ENCODE measurements at places on chromosomes 7 and 10.

GRCh38 chr10:93261089-93261488, 187.4 kb downstream of the CYP26A1 start:
- no peak for DNase-seq

GRCh38 chr7:91771394-91771793, 109.1 kb downstream of the MTERF1 start:
- DNase-seq, result peak; percentile 9

DNA sequence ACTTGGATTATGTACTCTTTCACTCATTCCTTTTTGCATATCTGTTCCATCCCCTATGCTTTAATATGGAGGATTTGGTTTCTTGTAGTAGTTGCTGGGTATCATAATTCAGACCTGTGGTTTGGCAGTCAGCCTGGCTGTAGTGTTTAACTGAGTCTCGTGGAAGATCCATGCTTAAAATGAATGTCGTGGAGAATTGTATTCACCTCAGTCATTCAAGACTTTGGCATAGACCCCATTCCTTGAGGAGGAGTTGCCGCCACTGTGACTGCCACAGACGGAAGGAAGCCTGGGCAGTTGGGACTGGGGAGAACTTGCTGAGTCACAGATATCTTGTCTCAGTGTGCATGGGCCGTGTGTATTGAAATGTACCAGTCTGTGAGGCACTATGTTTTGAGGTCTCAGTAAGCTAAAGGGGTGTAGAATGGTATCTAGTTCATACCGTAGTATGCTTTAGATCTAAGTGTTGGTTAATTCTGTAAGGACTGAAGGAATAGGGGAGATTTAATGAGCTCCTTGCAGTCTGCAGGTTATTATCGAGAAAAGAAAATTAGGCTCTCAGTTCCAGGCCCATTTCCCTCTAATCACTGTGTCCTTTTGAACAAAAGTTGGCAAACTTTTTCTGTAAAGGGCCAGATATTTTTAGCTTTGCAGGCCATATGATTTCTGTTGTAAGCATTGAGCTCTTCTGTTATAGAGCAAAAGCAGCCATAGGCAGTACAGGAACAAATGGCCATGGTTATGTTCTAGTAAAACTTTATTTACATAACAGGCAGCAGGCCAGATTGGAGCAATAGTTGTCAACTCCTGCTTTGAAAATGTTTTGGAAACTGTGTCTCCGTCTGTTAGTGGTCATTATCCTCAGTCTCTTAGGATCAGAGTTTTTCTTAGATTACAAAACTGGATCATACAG, 76.8 kb downstream of the TPST1 start:
- peak; percentile 99 for DNase-seq

DNA sequence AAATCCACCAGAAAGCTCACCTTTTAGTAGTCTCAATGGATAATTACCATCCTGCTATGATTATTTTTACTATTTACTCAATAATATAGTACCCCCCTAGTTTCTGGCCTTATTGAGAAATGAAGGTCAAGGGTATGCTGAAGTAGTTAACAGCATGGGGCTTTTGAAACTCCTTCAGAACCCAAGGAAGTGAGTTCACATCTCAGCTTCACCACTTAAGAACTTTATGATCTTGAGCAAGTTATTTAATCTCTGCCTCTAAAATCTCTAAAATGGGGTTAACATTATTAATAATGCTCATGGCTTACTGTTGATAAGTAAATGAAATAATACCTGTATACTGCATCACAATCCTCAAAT, 5.8 kb downstream of the MTPN start:
- no peak for DNase-seq

- peak; percentile 52 for DNase-seq
Measured at GRCh38 chr10:124388823-124389612, 29.7 kb downstream of the OAT start.

- DNase-seq, result no peak
Measured at GRCh38 chr7:45185864-45186250, 28.3 kb downstream of the RAMP3 start.

- DNase-seq, result peak; percentile 38
Measured at GRCh38 chr10:50604809-50605208, 18.9 kb downstream of the SGMS1 start.

GRCh38 chr7:30923009-30923773, 11.5 kb downstream of the AQP1 start:
- DNase-seq, result no peak

- DNase-seq, result no peak
Measured at GRCh38 chr10:127137391-127137790, 59.0 kb downstream of the INSYN2A start.

DNA sequence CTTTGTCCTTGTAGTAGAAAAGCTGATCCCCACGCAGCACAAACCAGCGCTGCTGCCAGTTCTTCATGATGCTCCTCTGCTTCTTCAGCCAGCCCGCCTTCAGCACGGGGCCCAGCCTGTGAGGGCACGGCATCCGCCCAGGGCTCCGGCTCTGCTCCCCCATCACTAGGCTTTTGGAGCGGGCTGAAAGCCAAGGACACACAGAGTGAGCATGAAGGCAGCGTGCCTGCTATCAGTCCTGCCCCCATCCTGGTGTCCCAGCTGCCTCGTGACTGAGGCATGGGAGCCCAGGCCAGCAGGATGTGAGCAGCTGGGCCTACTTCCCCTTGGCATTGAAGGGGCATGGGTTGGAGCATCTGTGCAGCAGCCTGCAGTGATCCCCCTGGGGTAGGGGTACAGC, 21.9 kb downstream of the ARHGAP22 start:
- DNase-seq, result no peak

DNA sequence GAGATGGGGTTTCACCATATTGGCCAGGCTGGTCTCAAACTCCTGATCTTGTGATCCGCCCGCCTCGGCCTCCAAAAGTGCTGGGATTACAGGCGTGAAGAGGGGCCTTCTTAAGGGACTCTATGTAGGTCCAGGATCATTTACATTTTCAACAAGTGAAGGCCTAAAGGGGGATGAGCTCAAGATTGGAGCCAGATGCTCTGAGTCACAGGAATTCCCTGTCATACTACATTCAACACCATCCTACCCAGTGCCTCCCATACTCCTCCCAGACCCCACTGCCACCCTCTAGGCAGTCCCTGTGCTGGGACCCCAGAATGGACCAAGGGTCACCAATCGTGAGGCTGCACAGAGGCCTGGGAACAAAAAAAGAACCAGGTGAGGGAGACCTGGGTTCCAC, 29.9 kb downstream of the CYTH3 start:
- no peak for DNase-seq

- DNase-seq, result no peak
Measured at GRCh38 chr7:130697820-130698219, 11.5 kb upstream of the TSGA13 start.

DNA sequence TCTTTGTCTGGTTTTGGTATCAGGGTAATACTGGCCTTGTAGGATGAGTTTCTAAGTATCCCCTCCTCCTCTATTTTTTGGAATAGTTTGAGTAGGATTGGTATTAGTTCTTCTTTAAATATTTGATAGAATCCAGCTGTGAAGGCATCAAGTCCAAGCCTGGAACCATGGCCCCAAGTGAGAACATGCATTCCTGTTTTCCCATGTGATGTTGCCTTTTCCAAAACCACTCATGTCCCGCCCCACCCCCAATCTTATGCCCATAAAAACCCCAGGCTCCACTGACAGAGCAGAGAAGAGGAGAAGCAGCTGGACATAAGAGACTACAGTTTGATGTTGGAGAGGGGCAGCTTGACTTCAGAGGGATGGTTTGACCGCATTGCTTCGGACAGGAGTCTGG, 71.2 kb downstream of the MINPP1 start:
- DNase-seq, result no peak

DNA sequence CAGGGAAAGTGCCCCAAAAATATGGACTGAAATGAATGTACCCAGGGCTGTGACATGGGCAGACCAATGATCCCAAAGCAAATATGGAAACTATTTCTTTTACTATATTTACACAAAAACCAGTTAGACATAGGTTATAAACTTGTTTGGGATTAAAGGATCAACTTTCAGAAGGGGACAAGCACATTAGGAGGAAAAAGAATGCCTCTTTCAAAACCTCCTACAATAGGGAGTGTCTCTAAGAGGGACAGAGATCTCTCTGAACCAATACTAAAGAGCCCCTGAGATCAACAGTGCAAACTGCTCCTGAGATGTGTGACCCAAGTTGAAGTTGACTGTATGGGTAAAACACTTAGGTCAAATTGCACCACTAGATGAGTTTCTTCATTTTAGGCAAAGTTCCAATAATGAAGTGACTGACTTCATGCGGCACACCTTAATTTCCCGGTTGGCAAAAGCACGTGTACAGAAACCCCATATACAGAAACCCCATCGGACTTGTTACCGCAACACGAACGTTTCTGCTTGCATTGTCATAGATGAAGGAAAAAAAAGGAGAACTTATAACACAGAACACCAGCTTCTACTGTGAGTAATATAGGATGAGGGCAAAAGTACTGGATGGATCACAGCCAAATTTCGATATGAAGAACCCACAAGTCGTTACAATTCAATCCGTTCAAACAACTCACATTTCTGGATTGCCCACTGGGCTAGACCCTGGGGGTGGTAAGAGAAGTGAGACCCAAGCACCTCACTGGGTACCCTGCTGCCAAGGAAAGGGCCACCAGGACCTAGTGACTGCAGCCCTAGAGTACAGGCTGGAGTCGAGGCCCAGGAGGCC, 4.3 kb downstream of the SVIL start:
- no peak for DNase-seq

DNA sequence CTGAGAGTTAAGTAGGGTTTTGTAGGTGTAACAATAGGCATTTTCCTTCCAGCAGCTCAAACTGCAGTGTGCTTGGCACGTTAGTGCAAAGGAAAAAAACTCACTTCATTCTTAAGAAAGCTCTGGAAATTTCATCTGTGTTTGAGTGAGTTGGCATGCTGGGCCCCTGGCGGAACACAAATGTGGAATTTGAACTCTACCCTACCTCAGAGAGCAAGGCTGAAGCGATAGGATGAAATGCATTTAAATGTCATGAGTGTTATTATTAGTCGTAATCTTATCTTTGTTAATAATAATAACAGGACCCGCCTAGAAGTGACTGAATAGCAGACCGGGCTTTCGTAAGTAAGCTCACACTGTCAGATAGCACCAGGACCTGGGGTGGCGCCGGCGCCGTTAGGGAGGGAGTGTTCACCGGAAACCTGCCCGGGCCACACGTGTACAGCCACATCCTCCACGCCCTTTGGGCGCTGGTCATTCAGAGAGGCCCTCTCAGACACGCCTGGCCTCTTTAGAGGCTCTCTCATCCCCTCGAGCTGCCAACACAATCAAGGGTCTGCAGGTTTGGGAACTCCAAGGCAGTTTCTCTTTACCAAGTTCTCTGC, 63.5 kb downstream of the GRK5 start:
- no peak for DNase-seq

Measured in HFFc6 (cell line).